ENCODE measurements at places on chromosomes 6 and 20.

DNA sequence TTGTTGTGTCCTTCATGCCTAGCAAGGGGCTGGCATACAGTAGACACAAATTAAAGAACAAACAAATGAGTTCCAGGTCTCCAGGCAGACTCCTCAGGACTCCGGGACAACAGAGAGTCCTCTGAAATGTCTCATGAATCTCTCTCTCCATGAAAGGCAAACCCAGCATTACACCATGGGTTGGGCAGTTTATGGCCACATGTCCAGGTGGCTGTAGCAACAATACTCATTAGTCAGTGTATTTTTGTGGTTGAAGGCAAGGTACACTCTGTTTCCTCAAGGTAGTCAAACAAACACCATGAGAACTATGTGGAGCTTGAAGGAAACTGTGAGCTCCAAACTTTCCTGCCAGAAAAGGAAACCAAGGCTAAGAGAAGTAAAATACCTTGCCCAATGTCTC, 62.2 kb downstream of the KCNB1 start:
- peak; percentile 1 for DNase-seq

- DNase-seq: no peak
These were observed 170.9 kb downstream of the UBE3D start for GRCh38 chr6:82894653-82895259.

DNA sequence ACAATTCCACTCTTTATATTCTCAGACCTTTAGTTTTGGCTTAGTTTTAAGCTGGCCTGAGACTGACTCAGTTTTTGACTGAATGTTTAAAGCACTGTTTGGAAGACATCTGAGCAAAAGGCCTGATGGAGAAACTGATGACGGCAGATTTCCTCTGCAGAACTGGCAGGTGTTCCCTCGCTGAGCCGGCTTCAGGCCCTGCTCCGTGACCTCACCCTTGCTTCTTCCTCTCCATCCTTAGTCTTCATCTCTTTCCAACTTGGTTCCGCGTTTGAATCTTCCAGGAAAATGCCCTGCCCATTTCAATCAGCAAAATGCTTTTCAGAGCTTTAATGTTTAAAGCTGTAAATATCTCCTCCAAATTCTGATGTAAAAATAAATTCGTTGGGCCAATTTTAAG, 6.6 kb downstream of the NKX2-4 start:
- DNase-seq: no peak

DNA sequence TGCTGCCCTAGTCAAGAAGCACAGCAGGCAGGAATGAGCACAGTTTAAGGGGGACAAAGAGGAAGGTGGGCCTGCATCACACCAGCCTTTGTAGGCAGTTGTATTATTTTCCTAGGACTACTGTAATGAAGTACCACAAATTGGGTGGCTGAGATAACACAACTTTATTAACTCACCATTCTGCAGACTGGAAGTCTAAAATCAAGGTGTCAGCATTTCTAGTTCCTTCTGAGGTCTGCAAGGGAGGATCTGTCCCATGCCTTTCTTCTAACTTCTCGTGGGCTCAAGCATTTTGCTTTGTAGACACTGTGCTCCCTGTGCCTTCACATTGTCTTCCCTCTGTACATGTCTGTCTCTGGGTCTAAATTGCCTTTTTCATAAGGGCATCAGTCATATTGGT, 488.5 kb upstream of the JARID2 start:
- DNase-seq: no peak

- no peak for DNase-seq
These were observed 171.3 kb upstream of the KCNK16 start for GRCh38 chr6:39493777-39494176.

GRCh38 chr6:1596088-1596852, 13.4 kb upstream of the FOXC1 start:
- DNase-seq: peak; percentile 72

GRCh38 chr20:58374906-58375758, 13.9 kb upstream of the VAPB start:
- no peak for DNase-seq

- DNase-seq: no peak
These were observed 193.1 kb downstream of the SIM1 start for GRCh38 chr6:100271625-100272024.

GRCh38 chr20:57708694-57709673, 831 bp downstream of the PMEPA1 start:
- no peak for DNase-seq

DNA sequence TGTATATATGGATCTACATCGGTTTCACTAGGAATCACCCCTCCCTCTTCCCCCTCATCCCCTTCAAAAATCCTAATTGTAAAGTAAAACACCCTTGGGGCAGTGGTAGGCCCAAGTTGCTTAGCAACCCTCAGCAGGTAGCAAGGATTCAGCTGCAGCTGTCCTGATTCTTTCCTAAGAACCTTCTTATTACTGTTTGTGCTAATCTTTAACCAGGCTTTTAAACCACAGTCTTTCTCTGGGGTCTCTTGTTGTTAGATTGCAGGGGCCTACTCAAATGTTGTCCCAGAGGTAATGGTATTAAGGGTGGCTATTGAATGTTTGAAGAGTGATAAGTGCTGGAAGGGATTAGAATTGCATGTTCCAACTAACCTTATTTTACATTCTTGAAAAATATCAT, 46.4 kb downstream of the PRL start:
- no peak for DNase-seq

DNA sequence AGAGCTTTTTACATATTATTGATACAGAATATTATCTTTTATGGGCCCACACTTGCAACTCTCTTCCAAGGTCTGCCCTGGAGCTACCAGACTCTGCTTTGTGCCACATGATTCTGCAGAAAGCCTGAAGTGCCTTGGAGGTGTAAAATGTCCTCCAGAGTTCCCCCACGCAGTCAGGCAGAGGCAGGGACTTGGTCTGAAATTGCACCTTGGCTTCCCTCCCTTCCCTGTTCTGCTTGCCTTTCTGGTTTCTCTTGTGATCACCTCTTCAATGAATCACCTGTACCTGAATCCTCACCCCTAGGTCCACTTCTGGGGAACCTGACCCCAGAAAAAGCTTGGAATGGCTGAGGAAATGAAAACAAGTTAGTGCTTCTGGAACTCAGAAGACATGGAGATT, 43.0 kb upstream of the TGM2 start:
- DNase-seq: no peak

- DNase-seq: no peak
These were observed 198.4 kb upstream of the KCNK16 start for GRCh38 chr6:39520916-39521315.

DNA sequence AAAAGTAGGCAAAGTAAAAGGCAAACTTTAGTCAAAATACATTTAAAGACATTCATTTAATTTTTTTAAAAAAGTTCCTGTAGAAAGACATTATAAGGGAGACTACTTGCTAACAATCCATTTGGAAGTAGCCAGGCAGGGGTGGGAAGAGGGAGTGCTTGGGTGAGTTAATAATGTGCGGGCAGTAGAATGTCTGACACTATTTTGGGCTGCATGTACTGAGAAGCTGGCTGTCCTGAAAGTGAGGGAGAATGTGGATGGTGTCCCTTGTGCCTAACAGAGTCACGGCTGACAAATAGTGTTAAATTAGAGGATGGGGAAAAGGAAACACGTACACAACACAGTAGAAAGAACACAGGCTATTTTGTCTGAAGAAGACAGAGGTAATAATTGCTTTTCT, 142.5 kb downstream of the LCA5 start:
- no peak for DNase-seq

GRCh38 chr20:63498960-63499337, at the start of gene EEF1A2:
TSS of gene EEF1A2 (minus strand) at chr20:63499083. CDS start at chr20:63497763, 1,320 bp downstream.
- DNase-seq: peak; percentile 43

DNA sequence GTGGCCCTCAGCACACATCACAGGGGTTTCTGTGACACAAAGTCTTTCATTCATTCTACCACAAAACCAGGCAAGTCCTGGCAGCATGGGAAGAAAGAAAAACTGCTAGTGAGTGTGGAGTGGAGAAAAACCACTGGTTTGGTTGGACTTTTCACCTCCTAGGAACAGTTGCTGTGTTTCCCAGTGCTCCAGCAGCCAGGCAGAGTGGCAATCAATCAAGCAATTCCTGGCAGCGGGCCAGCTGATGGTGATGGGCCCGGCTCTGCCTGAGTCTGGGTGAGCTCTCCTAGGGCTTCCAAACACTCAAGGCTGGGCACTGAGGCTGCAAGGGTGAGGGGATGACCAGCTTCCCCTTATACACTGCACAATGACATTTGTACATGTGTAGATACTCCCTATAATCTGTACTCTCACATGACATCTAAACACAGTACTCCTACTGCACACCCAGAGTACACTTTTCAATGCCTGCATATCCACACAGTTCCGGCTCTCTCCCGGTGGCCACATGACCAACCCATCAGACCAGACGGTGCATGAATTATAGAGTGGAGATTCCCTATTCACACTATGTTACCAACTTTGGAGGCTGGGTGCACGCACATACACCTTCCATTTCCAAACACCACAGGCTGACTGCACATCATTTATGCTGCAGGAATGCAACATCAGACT, 156.6 kb downstream of the UNC5CL start:
- no peak for DNase-seq

- DNase-seq: peak; percentile 54
These were observed 9.0 kb downstream of the ADGRF1 start for GRCh38 chr6:47032974-47033765.

GRCh38 chr6:113833537-113833936, 23.6 kb upstream of the MARCKS start:
- no peak for DNase-seq

DNA sequence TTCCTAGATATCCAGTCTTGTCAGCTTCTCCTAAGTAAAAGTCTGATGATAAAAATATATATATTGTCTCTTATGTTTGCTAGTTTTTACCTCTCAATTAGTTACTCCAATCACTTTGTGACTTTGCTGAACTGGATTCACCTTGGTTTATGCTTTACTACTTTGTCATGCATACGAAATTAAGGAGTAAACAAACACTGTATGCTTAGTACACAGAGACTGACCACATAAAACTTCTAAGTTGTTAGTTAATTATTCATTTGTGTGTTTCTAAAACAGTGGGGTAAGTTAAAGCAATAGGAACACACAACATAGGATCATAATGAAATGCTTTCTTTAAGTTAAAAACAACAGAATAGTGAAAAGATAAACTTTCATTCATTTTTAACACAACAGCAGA, 877.3 kb upstream of the MAP3K7 start:
- DNase-seq: no peak

DNA sequence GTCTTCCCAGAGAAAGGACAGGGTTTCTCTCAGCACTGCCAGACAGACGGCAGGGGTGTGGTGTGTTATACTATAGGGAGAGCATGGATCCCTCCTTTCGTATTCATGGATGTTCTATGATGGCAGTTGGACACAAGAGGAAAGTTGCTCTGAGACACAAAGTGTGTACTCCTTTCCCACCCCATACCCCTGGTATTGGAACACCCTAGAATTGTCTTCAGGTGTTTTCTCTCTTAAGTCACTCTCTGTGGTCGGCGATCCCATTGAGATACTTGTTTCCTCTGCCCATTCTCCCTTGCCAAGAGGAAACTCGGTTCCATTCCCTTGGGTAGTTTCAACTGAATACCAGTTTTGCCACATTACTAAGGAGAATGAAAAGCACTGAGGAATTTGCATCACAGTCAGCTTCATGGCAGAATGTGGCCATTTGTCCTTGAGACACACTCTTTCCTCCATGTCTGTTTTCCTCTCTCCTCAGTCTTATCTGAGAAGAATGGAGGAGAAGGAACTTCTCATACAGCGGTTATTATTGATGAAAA, 53.4 kb downstream of the RNF182 start:
- DNase-seq: no peak

DNA sequence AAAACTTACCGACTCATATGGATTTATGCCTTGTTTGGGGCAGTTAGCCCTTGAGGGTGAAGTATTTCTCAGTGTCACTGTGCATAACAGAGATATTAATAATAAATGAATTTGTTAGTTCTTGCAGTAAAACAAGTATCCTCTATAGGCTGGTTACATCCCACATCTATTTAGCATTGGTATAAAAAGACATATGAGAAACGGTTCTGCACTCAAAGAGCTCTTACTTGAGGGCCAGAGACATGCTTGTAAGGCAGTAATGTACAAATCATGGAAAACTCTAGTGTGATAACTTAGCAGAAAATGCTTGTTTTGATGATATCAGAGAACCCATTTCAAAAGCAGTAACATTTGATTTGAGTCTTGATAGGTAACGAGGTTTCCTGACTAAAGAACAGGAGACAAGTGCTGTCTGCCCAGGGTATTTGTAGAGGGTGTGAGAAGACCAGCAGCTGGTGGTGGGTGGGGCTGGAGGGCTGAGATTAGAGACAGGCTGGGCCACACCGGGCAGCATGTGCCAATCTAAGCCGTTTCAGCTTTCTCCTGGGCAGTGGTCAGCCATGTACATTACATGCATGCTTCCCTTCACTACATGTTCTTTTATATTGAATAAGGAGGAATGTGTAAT, 46.3 kb downstream of the TULP4 start:
- no peak for DNase-seq

- no peak for DNase-seq
These were observed 13.8 kb downstream of the PCIF1 start for GRCh38 chr20:45948261-45948733.

GRCh38 chr6:7267466-7268091, 45.4 kb downstream of the SSR1 start:
- DNase-seq: peak; percentile 59

DNA sequence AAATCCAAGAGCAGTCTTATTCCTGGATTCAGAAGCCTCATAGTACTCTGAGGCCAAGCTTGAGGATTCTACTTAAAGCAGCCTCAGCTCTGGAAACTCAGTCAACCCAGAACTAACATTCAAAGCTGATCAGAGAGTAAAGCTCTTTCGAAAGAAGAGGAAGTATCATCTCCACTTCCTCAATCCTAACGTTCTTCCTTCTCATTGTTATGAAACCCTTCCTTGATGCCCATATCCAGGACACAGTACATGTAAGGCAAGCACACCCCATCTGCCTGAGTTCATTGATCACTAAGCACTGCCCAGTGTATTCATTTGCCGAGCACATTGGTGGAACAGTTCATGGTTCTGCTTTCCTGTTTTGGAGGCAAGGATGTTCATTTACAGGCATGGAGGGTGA, at the start of gene IPCEF1:
TSS of gene IPCEF1 (minus strand) at position 114 of the 400 bp plus-strand sequence. CDS start 90,856 bp downstream, outside the sequence.
- DNase-seq: no peak

GRCh38 chr20:53828088-53828681, 234.5 kb upstream of the ZNF217 start:
- DNase-seq: peak; percentile 52

DNA sequence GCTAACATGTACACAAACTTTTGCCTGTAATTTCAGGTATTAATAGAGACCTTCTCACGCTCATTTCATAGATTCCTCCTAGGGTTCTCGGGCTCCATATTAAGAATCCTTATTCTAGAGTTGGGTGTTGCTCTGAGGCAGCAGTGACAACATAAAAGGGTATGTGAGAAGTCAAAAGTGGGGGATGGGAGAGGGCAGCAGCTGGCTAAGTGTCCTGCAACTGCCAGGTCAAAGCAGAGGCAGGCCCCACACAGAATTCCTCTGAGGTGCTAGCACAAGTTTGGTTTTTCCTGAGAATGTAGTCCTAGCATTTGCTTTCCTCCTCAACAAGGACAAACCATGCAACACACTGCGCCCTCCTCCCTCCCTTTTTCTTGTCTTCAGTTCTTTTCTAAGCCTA, 4.6 kb downstream of the NSFL1C start:
- DNase-seq: no peak

DNA sequence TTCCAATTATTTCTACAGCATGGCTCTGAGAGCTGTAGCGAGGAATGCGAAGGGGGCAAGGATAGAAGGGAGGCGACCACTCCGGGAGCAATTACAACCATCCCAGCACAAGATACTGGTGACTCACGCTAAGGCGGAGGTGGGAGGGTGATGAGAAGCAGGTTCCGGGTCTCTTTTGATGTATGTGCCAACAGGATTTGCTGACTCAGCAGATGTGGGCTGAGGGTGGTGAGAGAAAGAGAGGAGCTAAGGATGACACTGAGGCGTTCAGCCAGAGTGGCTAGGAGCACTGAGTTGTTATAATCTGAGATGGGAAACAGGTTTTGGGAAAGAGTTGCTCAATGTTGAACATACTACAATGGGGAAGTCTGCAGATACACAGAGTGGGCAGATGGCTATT, 9.3 kb upstream of the TXNDC5 start:
- peak; percentile 46 for DNase-seq
